AG09319 (cell line): ENCODE measurements at places on chromosomes 3 and 15.

- DNase-seq = no peak
These were observed 146.3 kb downstream of the GMNC start for GRCh38 chr3:190716211-190716610.

- peak; percentile 71 for DNase-seq
These were observed 56.5 kb upstream of the FNDC3B start for GRCh38 chr3:171982828-171983227.

DNA sequence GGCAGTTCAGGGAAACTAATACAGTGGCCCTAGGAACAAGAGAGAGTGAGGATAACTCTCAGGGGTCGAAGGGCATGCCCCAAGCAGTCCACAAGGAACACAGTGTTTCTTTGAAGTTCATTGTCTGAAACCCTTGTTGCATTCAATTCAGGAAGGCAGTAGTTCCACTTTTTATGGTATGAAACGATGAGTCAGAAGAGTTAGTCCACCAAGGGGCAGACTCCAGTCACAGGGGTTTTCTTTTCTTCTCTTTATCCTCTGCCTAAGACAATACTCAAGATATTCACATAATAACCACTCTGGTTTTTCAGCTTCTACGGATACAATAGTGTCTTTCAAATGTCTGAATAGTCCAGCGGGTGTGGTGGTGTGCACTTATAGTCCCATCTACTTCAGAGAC lies 23.7 kb upstream of the TICRR start:
- DNase-seq = no peak

DNA sequence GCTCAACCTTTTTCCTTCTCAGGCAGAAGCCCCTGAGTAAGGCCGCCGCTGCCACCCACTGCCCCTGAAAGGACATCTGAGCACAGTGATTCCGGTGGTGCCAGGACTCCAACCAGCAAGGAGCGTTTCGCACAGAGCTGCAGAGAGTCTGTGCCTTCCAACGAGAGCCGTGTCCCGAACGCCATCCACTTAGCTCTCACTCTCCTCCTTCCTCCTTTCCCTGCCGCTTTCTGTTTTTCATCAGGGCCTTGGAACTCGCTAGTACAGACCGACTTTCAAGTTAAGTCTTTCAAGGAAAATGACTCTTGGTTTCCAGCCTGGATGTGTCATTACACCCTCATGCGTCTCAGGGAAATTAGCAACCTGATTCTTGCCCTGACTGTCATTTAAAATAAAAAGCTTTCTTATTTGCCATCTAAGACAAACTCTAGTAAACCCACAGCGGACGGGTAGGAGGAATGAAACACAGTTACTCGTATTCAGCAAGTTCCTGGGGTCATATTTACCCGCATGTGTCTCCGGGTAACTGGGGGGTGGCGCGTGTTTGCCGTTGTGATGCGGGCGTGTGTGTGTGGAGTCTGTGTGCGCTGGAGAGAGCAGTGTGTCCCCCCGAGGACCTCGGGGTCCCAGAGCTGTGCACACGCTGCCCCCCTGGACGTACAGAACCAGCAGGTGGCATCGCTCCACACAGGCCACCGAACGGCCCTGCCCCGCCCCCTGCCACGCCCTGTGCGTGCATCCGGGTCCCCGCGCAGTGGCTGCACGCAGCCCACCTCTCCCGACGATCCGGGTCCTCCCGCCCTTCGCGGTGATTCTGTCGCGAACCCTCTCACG lies 30.4 kb upstream of the ALDH1A3 start:
- DNase-seq = no peak

DNA sequence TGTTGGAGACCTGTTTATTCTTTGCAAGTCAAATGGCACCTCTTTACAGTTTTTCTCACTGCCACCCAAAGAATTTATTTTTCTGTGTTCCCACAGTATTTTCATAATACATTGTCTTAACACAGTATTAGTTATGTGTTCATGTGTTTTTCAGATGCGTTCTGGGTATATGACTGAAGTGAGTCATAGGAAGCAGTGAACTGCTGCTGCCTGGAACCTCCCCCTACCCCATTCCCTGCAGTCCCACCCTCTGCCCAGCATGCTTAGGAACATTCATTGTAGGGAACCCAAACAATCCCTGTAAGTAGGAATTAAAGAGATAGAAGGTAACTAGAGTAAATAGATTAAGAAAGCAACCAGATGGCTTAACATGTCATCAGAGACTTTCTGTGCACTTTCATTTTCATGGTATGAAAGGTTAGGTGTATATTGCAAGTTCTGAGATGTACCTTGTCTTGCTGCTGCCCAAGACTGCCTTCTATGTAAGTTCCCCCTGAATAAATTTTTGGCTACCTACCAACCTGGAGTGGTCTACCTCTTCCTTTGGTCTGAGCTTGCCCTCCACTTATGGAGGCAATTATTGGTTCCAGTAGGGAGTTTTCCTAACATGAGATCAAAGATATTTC lies 21.9 kb upstream of the SQOR start:
- DNase-seq = no peak

GRCh38 chr15:41695750-41696436 lies 35.7 kb downstream of the MGA start:
- DNase-seq = no peak

DNA sequence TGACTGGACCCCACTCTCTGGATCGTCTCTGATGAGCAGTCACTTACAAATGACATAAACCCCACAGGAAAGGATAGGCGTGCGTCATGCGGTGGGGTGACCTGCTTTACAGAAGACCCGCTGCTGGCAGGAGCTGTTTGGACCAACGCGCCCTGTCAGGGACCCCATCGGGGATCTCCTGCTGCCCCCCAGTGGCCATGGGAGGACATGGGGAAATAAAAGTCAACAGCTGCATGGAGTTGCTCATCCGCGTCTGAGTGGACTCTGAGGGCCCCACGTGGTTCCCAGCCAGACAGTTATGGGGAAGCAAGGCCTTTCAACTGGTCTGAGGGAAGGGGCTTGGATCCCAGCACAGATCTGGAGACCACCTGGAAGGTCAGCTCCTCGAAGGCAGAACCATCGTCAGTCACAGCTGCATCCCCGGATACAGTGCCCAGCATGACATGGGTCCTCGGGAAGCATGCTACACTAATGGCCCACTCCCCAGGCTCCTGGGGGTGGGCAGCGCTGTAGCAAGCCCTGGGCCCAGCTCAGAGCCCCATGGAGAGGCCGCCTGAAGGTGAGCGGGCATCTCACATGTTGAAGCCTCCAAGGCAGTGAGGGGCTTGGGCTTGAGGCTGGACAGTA lies 32.1 kb downstream of the PTH1R start:
- DNase-seq = peak; percentile 40

DNA sequence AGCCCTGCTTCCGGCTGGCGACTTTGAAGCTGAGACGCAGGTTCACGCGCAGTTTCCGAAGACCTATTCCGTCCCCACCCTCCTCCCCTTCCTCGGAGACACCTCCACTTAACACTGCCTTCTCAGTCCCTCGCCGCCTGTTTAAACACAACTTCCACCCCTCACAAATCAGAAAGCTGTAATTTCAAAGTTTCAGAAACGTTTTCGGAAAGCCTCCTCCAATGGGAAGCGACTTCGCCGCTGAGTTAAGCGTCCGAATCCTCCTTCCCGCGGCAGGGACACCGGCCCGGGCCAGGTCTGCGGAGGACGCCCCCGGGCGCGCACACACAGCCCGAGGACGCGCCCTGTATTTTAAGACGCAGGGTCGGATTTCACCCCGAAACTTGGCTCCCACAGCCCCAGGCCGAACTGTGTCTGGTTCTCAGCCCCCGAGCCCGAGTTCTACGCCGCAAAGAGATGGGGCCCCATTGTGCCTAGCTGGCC lies 559 bp upstream of the LRRN1 start:
- DNase-seq = no peak

DNA sequence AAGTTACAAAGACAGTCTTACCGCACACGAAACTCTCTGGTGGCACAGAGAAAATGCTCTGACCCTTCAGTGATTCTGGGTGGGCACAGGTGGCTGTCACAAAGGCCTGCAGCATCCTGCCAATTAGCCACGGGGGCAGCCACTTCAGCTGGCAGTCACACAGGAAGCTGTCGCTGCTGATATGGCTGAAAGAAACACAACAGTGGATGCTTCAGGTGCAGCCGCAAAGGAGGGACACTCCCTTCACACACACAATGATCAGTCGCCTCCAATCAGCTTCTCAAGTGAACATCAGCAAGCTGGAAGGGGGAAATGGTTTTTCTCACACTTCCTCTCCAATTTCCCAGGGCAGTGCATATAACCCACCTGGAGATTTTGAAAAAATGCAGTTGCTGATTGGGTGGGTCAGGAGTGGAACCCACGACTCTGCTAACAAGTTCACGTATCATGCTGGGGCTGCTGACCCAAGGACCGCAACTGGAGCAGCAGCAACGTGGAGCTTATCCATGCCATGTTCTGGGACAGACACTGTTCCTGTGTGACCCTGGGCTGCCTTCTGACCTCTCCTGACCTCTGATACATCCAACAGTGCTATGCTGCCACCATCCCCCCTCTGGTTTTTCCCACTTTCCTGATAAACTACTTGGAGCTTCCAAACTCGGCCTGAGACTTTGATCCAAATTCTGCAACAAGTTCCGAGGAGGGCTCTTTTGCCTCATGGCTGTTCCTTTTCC lies 106.6 kb downstream of the LRIG1 start:
- no peak for DNase-seq

GRCh38 chr15:100464888-100465287 lies 63.9 kb downstream of the CERS3 start:
- DNase-seq = no peak

DNA sequence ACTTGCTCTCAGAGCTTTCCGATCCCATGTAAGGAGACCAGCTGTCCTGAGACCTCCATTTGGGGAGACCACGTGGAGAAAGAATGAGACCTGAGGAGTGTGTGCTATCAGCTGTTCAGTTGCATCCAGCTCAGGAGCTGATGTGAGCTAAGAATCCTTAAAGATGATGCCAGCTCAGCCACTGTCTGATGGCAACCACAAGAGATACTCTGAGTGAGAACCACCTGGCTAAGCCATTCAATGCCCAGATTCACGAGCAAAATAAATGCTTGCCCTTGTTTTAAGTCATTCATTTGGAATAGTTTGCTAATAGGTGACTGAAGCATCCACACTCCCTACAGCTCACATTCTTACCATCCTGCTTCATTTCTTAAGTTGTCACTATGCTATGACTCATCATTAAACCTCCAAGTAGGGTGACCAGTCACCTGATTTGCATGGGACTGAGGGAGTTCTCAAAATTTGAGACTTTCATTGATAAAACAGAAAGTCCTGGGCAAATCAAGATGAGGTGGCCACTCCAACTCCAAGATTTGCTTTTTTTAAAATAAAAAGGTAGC lies 56.4 kb downstream of the SPTSSB start:
- DNase-seq = no peak
